ENCODE measurements at places on chromosomes 4 and X.

- no peak for DNase-seq
Observed at GRCh38 chrX:32183066-32183465, 1028.3 kb downstream of the DMD start.

DNA sequence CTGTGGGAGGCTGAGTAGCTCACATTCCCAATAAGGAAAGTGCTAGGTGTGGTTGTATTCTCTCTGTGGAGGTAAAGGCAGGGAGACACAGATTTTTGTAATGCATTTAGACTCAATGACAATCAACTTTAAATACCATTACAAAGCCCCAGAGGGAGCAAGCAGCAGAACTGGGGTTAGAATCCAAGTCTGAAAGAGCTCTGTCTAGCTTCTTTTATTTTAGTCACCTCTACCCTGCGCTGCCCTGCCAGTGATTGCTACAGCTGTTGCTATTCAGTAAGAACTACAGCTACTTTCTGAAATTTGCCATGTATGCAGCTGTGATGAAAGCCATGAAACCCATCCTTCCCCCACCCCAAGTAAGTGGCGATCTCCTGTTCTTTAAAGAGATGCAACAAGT lies 22.5 kb downstream of the SLC39A8 start:
- DNase-seq = no peak

GRCh38 chrX:132491191-132491590 lies 2.4 kb upstream of the MBNL3 start:
- peak; percentile 18 for DNase-seq

- DNase-seq = no peak
Observed at GRCh38 chr4:165234766-165235165, 27.4 kb downstream of the KLHL2 start.

DNA sequence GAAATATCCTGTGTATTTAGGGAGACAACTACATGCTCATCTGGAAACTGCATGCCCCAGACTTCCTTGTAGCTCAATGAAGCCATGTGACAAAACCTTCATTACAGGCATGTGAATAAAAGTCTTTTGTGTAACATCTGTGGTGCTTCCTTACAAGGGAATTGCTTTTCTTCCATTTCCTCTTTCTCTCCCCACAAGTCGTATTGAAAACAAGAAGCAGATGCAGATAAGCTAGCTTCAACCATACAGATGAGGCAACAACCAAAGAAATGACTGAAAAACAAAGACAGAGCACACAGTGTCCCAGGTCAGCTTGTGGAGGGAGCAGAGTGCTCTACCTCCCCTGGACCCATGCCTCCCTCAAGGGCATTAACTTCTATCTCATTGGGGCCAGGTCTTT lies 115.8 kb upstream of the INPP4B start:
- no peak for DNase-seq
